ENCODE measurements at places on chromosomes 7 and 10.

GRCh38 chr10:110174201-110174600, 33.2 kb upstream of the MXI1 start:
- DNase-seq, result no peak

DNA sequence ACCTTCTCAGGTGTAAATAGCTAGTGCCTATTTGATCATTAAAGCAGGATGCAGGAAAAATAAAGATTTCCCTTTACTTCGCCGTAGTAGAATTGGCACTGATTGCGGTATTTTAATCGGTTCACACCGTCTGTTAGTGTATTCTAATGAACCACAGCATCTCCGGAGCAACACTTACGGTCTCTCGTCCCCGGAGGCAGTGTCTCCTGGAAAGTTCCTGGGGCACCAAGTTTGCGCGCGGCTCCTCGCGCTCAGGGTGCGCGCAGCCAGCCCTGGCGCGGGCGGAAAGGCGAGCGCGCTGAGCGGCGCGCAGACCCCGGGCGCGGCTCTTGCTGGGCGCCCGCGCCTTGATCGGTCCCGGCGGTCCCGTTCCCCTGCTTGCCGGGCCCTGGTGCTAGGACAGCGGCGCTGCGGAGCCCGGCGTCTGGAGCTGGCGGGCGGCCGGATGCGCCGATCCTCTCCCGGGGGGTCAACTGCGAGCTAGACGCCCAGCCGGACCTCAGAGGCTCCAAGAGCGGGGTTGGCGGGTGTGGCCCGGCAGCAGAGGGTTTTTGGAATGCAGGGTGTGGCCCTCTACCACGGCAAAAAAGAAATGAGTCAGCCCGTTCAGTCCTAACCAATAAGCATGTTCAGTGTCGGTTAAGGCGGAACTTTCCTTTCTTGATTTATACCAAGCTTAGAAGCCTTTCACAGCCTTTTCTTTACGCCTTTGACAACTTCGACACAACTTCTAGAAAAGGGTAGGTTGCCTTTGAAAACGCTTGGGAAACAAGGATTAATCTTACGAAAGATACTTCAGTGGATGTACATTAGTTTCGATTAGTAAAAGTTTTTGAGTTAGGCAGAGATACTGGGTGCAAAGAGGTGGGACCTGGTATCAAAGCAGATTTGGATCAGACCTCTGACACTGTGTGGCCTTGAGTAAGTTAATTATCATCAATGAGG, 166.8 kb upstream of the ASAH2 start:
- peak; percentile 56 for DNase-seq

- DNase-seq, result no peak
Observed at GRCh38 chr10:114397651-114398145, 6.6 kb downstream of the AFAP1L2 start.

DNA sequence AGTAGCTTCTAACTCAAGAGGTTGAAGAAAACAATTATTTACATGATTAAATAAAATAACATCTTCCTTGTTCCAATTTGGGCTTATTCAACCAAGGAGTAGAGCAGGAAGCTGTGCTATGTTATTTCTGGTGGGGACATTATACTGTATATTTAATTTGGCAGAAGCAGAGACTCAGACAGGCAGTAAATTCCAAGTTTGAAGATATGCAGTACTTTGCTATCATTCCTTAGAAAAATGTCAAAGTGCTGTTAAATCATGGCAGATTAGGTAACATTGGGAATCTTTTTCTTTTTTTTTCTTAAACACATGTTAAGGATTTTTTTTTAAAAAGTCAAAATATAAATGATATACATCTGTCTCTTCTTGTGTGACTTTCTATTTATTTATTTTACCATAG, 190.1 kb downstream of the SUGCT start:
- no peak for DNase-seq

GRCh38 chr7:68892236-68892635, 706.0 kb upstream of the AUTS2 start:
- no peak for DNase-seq

GRCh38 chr7:88217675-88218428, 2.0 kb downstream of the SRI start:
- DNase-seq, result no peak

DNA sequence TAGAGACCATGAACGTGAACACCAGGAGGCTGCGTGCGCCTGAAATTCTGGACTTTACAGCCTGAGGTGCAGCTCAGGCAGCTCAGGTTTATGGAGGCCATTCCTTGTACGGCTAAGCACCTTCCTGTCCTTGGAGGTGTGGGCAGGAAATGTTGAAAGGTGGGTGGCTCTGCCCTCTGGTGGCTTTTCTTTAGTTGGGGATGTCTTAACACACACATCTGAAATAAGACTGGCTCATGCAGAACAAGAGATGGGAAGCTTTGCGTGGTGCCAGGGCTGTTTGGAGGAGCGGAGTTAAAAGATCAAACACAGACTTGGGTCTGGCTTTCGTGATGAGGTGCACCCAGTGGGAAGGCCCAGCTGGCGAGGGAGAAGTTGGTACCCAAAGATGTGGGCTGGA, 64.1 kb downstream of the DOCK1 start:
- DNase-seq, result no peak

DNA sequence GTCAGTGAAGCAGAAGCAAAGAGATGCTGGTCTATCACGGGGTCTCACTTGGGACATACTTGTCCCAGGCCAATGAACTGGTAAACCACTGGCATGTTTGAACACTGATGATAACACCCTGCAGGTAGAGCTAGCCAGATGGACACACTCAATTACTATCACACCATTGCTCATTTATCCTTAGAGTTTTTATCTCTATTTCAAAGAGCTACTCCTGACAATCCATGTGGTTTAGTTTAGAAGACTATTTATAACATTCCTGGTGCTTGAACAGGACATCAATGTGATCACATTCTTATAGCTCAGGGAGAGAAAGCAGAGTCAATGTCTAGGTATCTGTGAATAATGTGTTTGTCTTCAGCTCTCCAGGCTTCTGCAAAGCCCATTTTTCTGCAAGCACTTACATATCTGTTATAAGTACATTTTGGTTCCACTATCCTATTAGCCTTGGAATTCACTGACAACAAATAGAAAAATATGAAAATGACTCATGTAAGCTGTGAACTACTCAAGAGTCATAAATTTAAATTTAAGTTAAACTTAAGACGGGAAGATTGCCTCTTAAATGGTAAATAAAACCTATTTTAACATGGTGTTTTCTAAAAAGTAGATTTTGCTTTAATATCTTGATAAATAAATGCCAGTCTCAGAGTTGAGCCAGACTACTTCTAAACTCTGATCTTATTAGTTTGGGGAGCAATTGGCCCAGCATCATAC, 106.7 kb upstream of the MBL2 start:
- DNase-seq, result no peak

DNA sequence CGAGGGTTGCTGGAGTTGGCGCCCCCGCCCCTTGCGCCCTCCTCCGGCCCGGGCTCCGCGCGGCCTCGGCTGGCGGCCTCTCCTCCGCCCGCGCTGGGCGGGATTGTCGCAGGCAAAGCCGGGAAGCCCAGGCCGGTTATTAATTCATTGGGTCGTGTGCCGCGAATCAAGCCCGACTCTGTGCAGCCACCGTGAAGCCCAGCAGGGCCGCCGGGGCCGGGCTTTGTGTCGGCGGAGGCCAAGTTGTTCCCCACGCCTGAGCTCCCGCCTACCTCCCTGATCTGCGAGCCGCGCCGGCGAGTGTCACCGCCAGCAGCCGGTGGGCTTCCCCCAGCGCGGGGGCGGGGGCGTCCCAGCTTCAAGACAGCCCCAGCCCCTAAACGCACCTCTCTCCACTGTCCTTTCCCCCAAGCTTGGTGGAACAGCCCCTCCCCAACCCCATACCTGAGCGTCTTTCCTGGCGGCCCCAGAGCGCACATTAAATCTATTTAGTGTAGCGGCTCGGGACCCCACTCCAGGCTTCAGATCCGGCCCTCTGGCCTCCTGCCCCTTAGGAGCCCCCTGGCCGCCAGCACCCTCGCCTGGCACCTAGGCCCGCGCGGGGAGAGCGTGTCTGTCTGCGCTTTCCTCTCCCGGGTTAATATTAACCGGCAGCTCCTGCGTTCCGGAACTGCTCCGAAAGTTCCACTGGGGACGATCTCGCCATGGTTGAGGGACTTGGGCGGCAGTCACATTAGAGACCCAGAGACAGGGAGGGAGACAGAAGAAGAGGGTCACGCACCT, 3.5 kb downstream of the SHH start:
- no peak for DNase-seq

GRCh38 chr10:48470115-48470892, 134.6 kb downstream of the ARHGAP22 start:
- DNase-seq, result no peak

DNA sequence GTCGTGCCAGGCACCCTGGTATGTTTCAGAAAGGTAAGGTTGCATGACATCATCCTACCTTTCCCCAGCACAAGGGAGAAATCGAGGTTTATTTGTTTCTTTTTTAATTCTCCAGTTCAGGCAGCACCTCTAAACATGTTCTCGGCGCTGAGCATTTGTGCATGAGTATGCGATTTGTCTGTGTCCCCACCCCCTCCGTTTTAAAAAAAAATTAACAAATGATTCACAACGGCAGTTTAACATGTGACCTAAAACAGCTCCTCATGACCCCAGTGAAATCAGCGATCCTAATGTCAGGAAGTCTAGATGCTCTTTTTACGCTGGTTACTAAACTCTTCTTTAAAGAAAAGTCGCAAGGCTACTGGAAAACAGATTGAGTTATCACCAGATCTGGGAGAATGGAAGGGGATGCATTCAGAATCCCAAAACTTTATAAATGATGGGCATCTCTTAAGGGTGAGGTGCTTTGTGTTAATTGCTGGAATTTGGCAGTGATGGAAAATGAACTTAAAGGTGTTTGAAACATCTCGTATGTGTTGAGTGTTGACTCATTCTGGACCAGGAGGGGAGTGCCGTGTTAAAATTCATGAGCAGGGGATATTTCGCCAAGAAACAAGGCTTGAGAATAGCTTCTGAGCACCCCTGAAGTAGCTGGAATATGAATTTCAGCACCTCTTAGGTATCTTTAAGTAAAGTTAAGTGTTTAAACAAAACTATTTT, 106.8 kb upstream of the PDCD4 start:
- DNase-seq, result no peak

GRCh38 chr7:30038196-30038980, 10.2 kb downstream of the PLEKHA8 start:
- DNase-seq, result no peak

GRCh38 chr7:128103498-128104107, 72.4 kb upstream of the LRRC4 start:
- no peak for DNase-seq

DNA sequence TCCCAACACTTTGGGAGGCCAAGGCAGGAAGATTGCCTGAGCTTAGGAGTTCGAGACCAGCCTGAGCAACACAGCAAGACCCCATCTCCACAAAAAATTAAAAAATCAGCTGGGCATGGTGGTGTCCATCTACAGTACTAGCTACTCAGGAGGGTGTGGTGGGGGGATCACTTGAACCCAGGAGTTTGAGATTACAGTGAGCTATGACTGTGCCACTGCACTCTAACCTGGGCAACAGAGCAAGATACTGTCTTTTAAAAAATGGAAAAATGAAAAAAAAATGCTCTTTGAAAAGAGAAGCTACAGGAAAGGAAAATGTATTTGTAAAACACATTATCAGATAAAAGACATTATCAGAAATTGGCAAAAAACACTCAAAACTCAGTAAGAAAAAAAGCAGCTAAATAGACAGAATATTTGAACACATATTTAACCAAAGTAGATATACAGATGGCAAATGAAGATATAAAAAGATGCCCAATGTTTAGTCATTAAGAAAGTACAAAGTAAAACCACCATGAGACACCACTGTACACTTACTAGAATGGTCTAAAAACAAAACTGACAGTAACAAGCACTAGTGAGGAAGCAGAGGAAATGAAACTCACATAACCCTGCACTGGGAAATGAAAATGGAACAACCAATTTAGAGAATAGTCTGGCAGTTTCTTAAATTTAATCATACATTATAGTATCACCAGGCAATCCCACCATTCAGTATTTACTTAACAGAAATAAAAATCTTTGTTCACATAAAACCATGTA, 40.5 kb downstream of the NRBF2 start:
- DNase-seq, result no peak

DNA sequence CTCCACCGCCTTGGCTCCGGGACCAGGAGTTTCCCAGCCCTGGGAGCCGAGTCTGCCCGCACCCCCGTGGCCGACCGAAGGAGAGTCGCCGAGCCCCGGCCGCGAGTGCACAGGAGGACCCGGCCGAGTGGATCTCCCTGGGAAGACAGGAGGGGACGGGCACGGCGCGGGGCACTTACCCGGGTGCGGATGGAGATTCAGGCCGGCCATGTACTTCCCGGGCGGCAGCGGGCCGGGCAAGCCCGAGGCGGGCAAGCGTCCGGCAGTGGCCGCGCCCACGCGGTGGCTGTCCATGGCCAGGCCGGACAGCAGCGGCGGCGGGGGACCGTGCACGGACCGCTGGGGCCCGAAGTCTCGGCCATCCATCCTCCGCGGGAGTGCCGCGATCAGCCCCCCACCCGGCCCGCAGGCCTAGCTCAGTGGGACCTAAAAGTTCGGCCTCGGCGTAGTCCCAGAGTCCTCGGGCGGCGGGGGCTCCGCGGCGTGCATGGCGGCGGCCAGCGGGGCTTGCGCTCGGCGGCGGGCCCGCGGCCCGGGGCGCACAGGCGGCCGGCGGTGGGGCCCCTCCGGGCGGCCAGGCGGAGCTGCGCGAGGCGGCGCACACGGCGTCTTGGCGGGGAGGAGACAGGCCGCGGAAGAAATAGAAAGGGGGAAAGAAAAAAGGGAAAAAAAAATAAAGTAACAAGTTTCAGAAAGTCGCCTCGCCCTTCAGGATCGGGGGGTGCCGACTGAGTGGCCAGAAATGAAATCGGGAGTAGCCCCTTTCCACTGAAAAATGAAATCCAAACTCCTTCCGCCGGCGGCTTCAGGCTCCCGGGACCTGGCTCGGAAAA, 2.5 kb downstream of the TNRC18 start:
- DNase-seq, result no peak

DNA sequence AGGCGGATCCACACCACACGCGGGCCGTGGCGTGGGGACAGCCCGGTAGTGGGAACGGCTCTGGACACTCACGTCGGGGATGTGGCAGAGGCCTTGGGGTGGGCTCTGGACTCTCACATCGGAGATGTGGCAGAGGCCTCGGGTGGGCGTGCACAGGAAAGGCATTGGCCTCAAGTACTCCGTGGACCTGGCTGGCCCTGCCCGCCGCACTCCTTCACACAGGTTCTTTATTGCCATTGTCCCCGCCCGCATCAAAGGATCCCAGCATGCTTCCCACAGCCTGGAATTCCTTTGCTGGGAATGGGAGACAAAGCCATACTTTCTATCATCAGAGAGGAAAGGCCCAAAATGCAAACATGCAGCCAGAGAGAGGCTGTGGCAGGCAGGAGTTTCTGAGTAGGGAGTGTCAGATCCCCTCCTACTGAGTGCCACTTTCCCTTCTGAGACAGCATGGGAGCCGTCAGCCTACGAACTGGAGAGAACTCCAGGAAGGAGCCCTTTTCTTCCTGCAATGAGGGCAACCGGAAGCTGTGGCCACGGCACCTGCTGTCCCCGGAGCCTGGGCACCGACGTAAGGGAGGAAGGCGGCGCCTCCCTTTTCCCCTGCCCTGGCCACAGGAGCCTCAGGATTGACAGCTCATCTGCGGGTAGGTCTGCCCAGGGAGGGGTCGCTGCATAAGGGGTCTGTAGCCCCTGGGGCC, 51.5 kb downstream of the RBM17 start:
- DNase-seq, result peak; percentile 48

- DNase-seq, result no peak
Observed at GRCh38 chr7:51134013-51134441, 182.6 kb downstream of the COBL start.

- DNase-seq, result no peak
Observed at GRCh38 chr7:33137103-33137502, 7.7 kb downstream of the BBS9 start.

Data from CD4-positive, alpha-beta T cell treated with Interleukin-1 beta for 1 hour (primary cell).